ENCODE measurements at places on chromosomes 2 and 18.

GRCh38 chr18:80254971-80255500, 7.7 kb upstream of the PARD6G start:
- no peak for DNase-seq

- no peak for DNase-seq
These were observed 486.7 kb downstream of the EIPR1 start for GRCh38 chr2:2890901-2891300.

DNA sequence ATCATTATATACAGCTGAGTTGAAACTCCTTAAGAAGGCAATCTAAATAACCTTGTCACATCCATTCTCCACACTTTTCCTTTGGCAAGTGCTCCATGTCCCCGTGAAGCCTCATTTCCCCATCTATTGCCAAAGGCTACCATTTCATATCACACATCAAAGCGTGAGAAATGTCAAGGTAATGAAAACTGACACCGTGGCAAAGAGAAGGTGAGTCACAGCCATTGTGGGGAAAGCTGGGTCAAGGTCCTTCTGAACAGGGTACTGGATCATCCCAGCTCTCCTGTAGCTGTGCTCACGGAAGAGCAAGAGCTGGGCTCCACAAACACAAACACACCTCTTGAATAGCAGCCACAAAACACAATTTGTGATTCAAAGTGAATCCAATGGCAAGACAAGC, 58.2 kb upstream of the REG3G start:
- DNase-seq: no peak

GRCh38 chr2:44826601-44827000, 114.9 kb upstream of the SIX3 start:
- DNase-seq: no peak

DNA sequence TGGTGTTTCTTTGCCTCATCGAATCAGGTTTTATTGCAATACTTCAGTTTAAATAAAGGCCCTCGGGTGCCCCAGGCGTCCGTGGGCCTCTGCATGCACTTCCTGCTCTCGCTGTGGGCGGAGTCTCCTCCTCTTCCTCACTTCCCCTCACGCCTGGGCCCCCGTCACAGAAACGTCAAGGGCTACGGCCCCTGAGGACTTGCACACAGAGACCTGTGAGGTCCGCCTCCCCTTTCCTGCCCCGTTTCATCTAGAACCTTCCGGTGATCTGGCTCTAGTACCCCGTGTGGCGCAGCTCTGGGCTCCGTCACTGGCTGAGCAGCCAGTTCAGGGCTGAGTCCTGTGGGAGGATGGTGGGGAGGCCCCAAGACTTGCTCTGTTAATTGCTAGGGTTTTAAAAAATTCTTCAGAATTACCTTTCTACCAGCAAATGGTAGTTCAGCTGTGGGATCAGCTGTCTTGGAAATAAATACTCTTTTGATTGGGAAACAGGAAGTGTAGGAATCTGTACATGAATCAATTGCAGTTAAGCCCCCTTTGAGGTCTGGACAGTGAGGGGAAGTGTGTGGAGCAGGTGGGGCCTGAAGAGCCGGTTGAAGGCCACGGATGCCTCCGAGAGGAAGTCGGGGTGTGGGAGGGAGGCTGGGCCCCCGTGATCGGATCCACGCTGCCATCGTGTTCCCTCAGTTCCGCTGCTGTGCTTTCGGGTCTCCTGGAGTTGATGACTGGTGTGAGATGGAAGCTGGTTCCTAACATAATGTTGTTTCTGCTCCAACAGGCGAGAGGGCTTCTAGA, 10.2 kb downstream of the NFATC1 start:
- DNase-seq: peak; percentile 79

- DNase-seq: no peak
These were observed 10.1 kb downstream of the SRSF7 start for GRCh38 chr2:38740851-38741731.

DNA sequence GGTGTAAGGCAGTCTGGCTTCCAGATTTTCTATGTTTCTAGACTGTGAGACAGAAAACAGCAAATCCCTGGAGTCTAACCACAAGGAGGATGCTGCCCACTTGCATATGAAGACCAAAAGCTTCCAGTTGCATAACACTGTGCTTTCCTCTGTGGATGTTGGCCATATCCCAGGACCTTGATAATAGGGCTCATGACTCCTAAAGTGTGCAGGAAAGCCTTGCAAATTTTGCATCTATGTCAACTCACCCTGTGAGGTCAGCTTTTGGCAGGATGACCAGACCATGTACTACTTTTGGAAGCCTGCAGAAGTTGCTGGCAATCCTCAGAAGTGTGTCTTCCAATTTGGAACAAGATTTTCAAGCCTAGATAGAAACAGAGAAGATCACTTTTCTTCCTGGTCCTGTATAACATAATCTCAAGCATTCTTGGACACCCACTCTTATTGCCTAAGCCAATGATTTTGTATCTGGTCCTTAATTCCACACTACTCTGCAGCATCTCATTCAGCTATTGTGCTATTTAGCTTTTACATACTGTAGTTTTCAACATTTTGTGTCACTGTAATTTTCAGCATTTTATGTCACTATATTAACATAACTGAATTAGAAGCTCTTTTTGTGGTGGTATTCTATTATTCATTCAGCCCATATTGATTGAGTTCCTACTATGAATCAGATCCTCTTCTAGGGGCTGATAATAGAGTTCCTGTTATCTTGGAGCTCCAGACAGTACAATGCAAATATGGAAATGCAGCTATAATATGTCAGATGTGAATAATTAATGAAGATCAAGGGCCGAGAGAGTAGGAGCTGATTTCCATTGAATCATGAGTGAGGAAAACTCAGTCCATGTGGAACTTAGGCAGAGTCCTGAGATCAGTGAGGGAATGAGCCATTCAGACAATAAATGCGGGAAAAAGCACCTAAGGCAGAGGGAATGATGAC, 85.3 kb upstream of the RAB27B start:
- DNase-seq: no peak

GRCh38 chr2:168350380-168350779, 103.0 kb upstream of the STK39 start:
- DNase-seq: no peak

DNA sequence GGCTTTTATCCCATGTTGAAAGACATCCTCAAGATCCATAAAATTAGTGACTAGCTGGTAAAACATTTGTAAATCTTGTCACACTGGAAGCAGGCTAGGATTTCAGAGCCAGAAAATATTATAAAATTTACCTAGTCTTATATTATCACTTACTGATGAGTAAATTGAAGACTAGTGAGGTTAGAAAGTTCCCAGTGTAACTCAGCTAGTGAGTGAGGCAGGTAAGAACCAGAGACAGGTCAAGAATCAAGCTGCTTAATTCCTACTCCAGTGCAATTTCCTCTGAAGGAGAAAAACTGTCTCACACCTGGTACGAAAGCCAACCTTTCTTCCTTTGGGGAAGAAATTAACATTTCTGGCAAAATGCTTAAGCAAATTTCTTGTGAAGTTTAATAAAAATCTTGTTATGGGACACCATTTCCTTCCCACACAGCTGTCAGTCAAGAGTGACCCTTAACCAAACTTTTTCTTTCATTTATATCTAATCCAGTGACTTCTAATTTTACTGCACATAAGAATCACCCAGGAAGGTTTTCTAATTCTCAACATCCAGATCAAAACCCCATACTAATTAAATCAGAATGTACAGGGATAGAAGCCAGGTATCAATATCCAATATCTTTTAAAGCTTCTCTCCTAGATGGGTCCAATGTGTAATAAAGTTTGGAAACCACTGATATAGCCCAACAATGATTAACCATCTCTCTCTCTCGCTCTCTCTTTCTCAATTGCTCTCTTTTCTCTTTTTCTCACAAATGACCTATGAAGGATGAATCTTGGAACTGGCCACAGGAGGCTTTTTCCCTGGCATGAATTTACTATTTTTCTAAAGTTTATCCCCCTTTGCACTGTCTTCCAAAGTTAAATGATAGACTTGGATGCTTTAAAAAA, 264.3 kb upstream of the SLC39A10 start:
- no peak for DNase-seq

DNA sequence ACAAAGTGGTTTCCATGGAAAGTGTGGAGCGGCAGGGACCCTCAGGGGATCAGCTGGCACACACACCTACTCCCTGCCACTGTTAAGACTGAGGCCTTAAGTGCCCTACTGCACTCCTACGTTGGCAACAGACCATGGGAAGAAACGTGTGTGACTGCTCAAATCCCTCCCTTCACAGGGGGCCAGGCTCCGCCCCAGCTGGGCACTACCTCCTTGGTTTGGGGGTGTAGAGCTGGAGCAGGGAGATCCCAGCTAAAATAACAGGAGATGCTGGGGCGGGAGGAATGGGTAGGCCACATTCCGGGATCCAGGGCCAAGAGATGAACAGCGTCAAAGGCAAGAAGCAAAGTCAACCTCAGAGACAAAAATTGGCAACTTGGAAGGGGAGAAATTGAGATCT, 231.0 kb downstream of the EN1 start:
- DNase-seq: no peak

DNA sequence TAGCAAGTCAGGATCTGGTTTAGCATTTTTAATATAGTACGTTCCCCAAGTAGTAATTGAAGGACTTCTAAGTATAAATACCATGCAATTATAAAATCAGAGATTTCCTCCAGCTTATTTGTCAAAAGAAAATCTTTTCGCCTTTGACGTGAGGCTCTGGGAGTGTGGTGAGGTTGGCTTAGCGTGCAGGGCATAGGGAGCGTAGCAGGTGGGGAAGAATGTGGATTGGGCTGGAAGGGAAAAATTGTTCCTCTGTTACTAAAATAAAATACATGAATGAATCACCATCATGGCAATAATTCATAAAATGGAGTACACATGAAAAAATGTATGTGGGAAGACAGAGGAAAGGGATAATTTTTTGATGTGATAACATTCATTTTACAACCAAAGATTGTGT, 5.4 kb upstream of the IL1RL2 start:
- no peak for DNase-seq

GRCh38 chr2:188202777-188203176, 88.9 kb upstream of the GULP1 start:
- no peak for DNase-seq

DNA sequence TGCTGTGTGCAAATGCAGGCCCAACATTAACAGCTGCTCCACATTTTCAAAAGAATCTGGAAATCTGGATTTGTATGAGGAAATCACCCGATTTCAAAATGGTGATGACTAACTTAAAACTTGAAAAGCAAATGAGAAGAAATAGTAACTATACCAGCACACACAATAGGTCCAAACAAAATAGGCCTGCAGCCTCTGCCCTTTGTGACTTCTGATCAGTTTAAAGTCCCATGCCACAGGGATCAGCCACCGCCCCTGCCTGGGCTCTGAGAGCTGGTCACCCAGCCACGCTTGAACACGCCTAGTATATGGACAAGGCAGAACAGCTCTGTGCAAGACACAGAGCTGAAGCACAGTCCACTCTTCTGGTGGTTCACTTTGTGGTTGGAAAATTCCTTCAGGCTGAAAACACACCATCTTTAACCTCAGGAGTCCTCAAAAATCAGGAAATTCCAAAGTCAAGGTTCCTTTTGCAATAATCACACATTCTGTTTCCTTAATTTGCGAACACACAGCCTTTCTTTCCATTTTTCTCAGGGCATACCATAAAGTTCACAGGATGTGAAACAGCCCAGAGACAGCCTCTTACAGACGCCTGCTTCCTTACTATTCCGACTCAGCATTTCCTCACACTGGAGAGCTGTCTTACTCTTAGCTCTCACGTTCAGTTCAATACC, 150.1 kb upstream of the RIOK3 start:
- no peak for DNase-seq

DNA sequence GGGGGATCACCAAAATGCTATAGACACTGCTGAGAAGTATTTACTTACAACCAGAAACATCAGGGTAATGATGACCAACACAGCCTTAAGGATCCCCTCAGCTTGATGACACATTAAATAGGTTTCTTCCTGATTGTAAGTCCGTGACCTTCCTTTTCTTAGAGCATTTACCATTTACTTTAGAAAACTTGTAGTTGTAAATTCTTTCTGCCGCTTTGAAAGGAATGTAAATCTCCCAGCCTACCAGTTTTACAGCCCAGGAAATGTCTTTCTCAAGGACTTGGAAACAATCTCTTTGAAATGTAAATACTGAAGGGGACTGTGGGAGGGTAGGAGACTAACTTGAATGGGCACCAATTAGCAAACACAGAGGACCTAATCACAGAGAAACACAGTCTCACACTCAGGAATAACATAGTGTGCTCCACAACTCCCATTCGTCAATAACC, 278.6 kb downstream of the DSC3 start:
- no peak for DNase-seq

DNA sequence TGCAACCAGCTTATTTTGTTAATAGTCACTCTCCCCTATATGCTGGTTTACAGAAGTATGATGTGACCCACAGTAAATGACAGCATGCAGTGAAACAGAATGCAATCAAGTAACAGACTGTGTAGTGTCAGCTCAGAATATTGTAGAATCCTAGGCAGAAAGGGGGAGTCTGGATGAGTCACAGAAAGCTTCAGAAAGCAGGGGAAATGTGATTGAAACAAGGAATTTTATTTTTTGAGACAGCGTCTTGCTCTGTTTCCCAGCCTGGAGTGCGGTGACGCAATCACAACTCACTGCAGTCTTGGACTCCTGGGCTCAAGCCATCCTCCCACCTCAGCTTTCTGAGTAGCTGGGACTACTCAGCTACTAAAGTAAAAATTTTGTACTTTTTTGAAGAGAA, 219.9 kb upstream of the FBXO11 start:
- no peak for DNase-seq

DNA sequence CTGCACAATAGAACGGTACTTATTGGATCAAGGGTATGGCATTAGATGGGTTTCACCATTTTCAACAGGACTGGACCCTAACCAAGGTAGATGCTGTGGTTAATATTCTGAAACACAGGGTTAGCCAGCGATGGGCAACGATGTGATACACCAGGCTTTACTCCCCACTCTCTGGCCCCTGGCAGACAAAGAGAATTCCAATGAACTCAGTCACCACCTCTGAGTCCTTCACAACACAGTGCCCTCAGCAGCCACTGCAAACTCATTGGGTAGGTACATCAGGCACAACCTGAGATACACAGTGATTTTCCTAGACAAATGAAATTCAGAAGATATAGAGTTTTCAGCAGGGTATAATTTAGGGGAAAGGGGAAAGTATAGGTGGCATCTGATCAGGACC, 634.5 kb downstream of the ZEB2 start:
- no peak for DNase-seq

DNA sequence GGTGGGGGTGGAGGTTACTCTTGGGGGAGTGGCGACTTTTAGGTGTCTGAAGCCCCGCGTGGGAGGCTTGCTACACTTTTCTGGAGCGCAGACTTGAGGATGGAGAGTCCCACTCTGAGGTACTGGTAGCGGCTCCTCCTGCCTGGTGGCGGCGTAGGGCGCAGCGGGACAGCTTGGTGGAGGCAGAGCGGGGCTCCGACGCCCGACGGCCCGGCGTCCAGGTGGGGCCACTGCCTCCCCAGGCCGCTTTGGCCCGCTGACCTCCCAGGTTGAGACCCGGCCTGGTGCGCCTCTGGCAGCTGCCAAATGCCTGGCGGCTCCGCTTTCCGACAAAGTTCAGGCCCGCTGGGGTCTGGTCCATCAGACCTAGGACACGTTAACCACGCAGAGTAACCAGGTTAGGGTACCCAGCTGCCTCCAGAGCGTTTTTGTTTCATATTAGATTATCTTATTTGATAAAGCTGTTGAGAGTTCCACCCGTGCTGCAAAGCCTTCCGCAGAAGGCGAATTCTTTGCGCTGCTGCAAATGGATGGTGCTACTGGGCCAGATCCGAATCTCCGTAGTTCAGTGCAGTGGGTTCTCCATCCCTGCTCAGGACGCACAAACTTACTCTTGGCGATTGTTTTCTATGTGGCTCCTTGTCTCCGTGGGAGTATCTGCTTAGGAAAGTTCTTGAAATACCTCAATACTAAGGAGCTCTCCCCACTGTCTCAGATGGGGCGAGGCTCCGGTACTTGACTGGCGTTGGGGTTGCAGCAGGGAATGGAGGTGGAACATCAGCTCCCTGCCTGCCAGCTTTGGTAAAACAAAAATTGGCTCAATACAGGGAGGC, 405.9 kb downstream of the XIRP2 start:
- DNase-seq: no peak
